ENCODE measurements at places on chromosomes 11 and 22.

GRCh38 chr22:46619830-46620501, at the start of gene GRAMD4:
TSS of gene GRAMD4 (plus strand) at chr22:46620386. CDS start at chr22:46626800, 6,414 bp downstream.
- DNase-seq, result no peak

GRCh38 chr22:38177926-38178604, 3.6 kb downstream of the PLA2G6 start:
- DNase-seq, result no peak

GRCh38 chr22:28017859-28018258, 98.8 kb upstream of the PITPNB start:
- no peak for DNase-seq

- no peak for DNase-seq
These were observed 29.7 kb downstream of the MB start for GRCh38 chr22:35587447-35587870.

- DNase-seq, result no peak
These were observed 492.9 kb upstream of the ANO3 start for GRCh38 chr11:25838918-25839625.

DNA sequence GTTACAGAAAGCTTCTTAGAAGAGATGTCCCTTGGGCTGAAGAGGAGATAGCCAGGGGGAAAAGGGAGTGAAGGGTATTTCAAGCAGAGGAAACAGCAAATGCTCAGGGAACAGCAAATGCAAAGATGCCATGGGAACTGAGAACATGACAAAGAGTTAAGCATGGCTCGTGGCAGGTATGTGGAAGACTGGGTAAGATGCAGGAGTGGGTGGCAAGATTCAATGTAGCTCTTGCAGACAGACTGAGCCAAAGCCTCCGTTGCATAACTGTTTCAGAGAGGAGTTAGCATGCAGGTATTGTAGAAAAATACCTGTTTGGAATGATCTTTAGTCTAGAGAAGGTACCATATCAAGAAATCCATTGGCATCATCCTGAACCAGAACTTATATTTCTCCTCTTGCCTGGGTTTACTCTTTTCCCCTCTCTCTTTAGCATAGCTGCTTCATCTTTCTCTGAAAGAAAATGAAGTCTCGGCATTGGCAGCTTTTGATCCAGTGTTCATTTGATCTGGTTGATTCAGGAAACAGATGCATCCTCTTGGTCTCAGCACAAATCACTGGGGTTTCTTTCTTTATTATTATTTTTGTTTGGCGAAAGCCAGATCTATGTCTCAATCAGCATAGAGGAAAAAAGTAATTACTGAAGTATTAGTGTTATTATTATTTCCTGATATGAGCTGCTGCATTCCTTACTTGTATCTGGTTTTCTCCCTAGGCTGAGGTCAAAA, 41.7 kb upstream of the NUP160 start:
- DNase-seq, result no peak

DNA sequence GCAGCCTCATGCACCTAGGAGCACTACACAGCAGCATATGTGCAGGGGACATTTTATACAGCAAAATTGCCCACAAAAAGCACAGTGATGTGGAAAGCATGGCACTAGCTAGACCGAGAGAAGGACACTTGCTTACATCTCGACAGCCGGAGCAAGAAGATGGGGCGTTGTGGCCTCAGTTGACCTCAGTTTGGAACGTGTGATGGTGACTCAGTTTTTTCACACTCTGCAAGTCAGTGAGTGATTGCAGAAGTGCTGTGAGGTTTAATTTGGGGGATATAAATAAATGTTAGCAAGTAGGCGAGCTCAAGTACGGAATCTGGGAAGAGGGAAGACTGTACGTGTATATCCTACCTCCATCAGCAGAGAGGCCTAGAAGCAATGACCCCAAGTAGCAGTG, 23.3 kb downstream of the LRP5 start:
- DNase-seq, result no peak

DNA sequence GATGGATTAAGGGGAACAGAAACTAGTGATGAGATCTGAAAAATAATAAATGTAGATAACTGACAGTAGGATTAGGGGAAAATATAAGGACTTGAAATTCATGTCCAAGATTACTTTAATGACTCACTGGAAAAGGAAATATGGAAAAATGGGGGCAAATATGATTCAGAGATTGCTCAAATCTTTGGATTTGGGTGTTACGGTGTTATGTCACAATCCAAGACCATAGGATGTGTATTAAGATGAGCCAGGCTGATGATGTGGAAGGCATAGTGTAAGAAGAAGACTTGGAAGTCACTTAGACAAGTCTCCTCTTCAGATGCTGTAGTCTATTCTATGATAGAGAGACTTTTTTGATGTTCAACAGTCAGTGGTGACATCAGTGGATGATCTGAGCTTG, 323.7 kb downstream of the LUZP2 start:
- no peak for DNase-seq

- DNase-seq, result no peak
These were observed 43.8 kb downstream of the CHST1 start for GRCh38 chr11:45621588-45621987.

DNA sequence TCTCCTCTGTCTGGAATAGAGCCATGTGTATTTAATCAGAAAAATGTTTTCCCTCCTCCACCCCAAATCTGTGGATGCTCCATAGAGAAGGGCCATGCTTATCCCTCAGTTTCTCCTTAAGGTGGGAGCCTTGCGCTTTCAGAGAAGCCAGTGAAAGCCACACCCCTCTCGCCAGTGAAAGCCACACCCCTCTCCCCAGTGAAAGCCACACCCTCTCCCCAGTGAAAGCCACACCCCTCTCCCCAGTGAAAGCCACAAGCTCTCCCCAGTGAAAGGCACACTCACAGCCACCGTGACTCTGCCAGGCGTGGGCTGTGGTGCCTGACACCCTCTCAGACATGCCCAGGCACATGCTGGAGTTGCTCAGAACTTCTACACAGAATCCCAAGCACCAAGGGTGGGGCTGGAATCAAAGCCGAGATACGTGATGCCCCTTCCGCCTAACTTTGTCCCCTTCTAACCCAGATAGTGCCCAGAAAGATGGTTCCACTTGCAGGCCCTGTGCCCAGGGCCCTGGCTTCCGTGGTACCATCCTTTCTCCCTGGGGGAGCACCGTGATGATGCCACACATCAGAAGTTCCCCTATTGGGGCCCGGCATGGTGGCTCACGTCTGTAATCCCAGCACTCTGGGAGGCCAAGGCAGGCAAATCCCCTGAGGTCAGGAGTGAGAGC, 16.5 kb upstream of the PRR5 start:
- DNase-seq, result peak; percentile 69

DNA sequence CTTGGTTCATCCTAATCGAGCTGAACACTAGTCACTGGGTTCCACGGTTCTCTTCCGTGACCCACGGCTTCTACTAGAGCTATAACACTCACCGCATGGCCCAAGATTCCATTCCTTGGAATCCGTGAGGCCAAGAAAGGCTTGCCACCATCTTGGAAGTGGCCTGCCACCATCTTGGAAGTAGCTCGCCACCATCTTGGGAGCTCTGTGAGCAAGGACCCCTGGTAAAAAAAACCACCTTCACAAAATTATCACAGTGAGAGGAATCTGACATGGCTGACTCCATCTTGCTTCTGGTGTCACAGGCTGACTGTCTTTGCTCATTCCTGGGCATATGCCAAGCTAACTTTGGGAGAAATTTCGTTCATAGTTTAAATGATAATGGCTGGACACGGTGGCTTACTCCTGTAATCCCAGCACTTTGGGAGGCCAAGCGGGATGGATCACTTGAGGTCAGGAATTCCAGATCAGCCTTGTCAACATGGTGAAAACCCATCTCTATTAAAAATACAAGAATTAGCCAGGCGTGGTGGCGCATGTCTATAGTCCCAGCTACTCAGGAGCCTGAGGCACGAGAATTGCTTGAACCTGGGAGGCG, 18.9 kb upstream of the KCTD14 start:
- no peak for DNase-seq

DNA sequence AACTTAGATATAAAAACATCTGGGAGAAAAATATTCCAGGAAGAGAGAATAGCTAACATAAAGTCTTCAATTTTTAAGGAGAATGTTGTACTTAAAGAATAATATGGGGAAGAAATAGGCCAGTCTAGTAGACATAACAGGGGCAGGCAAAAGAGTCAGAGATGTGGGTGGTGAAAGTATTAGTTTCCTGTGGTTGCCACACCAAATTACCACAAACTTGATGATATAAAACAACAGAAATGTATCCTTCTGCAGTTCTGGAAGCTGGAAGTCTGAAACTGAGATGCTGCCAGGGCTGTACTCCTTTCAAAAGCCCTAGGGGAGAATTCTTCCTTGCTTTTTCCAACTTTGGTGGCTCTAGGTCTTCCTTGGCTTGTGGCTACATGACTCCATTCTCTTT, 1309.7 kb downstream of the LRRC4C start:
- DNase-seq, result no peak

DNA sequence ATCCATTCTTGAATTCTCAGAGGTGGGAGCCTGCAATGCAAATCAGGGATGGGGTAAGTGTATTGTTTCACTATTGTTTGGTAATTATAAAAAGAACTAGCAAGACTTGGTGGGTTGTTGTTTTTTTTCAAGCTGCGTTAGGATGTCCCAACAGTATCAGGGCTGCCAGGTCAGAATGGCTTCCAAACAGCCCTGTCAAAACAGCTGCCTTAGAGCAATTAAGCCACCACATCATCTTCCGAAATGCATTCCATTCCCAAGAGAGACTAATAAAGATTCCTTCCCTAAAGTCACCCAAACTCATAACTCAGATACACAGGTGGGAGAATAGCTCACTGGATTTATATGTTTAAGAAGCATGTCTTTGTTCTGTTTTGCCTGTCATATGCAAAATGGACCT, 23.5 kb downstream of the BBOX1 start:
- DNase-seq, result no peak

- no peak for DNase-seq
These were observed 346.0 kb upstream of the C11orf87 start for GRCh38 chr11:109075976-109076375.

DNA sequence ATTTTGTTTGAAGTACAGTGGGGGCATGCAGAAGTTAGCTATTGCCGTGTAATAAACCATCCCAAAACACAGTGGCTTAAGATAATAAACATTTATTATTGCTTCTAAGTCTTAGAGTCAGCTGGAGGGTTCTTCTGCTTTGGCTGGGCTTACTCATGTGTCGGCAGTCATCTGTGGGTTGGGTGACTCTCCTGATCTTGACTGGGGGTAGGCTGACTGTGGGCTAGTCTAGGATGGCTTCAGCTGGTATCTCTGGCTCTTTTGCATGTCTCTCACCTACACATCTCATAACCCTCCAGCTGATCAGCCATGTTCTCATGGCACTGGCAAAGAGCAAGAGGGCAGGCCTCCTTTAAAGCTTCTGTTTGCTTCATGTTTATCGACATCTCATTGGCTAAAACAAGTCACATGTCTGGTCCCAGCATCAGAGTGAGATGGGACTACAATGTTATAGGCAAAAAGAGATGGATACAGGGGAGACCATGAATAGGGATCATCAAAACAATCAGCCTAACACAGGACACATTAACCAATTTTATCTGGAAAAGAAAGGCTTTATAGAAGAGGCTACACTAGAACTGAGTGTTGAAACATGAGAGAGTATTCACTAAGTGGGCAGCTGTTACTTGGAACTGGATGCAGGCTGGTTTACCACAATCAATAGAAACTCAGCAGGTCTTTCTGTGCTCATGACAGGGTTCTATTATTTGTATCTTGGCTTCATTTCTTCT, 5.1 kb downstream of the LRRC51 start:
- DNase-seq, result no peak

GRCh38 chr11:76734456-76735420, 48.4 kb upstream of the TSKU start:
- no peak for DNase-seq

GRCh38 chr11:103881584-103881983, 154.9 kb upstream of the DDI1 start:
- DNase-seq, result no peak

DNA sequence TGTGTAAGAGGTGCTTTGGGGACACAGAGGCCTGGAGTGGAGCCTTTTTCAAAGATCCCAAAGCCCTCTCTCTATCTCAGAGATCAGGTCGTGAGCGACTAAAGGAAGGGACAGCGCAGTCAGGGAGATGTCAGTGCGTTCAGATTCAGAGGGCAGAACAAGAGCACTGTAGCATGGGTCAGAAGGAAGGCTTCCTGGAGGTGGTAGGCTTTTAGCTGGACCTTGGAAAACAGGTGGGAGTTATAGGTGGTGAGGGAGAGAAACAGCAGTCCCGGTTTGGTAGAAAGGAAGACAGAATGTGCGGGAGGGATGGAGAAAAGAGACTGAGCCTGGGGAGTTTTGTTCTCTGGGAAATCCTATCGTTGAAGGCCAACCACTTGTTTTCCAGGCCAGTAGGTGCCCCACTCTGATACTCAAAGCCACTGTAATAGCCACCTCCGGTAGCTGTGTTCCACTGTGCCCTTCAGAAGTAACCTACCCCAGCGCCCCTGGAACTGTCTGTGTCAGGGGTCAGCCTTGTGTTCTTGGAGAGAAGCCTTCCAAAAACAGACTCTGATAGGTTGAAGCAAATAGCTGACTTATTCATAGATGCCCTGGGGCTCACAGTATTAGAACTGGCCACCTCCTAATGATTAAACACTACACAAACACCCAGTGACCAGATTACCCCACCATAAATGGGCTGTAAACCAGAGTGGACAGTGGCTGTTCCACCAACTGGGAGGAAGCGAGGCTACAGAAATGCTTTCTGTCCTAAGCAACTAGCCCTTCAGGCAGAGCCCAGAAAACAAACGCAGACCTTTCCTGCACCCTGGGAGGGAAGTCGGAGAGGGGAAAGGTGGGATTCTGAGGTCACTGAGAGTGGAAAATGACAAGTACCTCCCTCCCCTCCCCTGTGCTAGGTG, 157.7 kb downstream of the DBX1 start:
- DNase-seq, result no peak

- DNase-seq, result no peak
These were observed 52.6 kb downstream of the SWAP70 start for GRCh38 chr11:9716275-9717039.

GRCh38 chr11:31237819-31238760, 131.4 kb downstream of the DCDC1 start:
- DNase-seq, result no peak

GRCh38 chr11:12420040-12420439, 42.7 kb downstream of the PARVA start:
- no peak for DNase-seq

DNA sequence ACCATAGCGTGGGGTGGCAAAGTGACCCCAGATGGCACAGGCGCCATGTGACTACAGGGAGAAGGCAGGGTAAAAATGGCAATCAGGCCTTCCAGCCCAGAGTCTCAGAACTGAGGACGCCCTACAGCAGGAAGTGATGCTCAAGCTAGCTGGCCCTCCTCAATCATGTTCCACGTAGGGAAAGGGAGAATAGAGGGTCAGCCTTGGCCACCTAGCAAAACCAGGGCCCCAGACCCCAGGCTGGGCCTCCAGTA, 978 bp upstream of the ANKRD13D start:
- DNase-seq, result no peak

- no peak for DNase-seq
These were observed 1398.9 kb downstream of the BRD1 start for GRCh38 chr22:48428631-48429371.

DNA sequence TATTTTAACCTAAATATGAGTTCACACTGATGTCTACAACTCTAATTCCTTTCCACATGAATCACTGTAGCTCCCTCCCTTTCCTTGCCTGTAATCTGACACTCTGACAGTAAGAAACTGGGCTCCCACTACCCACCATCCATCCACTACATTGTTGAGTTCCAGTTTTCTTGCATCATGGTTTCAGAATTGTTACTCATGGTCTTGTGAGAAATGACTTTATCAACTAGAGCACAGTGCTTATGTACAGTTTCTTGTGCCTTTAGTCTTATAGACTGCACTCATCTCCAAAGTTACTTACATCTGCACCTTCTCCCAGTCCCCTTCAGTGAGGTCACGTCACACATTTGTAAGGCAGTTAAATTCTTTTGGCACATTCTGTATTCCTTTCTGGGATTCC, 78.6 kb downstream of the RTL6 start:
- no peak for DNase-seq

GRCh38 chr22:27554841-27555456, 246.6 kb downstream of the MN1 start:
- no peak for DNase-seq

All from activated naive CD8-positive, alpha-beta T cell treated with anti-CD3 and anti-CD28 coated beads, Interleukin-2, amount 50 U/mL, for 16 hours (primary cell).